ENCODE measurements at places on chromosomes 7 and 10. TPM values are rescaled to one million over a fixed set of nuclear protein-coding genes. Genes with fewer than 3 reads are reported as not detected.

DNA sequence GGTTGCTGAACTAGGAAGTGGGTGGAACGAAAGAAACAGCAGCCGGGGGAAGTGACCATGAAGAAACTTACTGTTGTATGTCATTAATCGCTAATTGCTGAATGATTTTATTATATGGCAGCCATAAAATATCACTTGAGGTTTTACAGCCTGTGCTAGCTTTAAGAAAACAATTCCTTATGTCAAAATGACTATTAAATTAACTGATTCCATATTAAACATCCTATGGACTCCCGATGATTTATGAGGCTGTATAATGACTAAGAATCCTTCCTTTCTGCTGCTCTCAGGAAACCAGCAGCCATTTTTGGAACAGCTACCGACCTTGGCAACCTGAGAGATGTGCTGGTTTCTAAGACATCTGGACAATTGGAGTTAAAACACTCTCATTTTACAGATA, 421.9 kb downstream of the SORCS3 start:
- no peaks in the 10 kb centered on the region for H3K27me3 ChIP-seq
- H3K4me3 ChIP-seq = no peak overlapping the region
- no peaks in the 10 kb centered on the region for H3K4me1 ChIP-seq
- H3K27ac ChIP-seq = no peak overlapping the region

DNA sequence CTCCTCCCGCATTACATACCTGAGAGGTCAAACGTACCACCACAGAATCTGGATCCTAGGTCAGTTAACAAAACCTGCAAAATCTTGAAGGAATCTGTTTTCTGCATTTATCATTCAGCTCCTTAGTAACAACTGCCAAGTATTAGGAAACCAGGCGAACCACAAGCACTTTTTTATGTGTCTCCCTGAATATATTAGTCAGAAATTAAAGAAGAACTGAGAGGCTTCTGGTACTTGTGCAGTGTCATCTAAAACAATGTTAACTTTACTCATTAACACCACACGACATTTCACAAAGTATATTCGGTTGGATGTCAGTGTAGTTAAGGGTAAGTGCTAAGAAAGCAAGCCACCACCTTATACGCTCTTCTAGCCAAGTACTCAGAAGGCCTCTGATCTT, 2.5 kb downstream of the CCDC6 start:
- peak overlapping the region; percentile 95 for H3K4me3 ChIP-seq
- DNase-seq = no peak
- H3K36me3 ChIP-seq = no peaks in the 10 kb centered on the region

- H3K27ac ChIP-seq = no peak overlapping the region
- no peaks in the 10 kb centered on the region for H3K36me3 ChIP-seq
- no peak for DNase-seq
- no peaks in the 10 kb centered on the region for H3K4me1 ChIP-seq
- H3K27me3 ChIP-seq = no peaks in the 10 kb centered on the region
Measured at GRCh38 chr7:26918241-26918640, 53.9 kb upstream of the SKAP2 start.

DNA sequence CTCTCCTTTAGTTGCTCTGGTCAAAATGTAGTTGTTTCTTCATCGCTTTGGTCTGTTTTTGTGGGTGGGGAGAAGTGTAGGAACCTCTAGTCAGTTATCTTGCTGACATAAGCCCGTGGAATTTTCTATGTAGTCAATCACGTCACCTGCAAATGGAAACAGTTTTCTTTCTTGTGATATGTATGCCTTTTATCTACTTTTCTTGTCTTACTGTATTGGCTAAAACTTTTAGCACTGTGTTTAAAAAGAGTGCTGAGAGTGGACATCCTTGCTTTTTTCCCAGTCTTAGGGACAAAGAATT, 42.3 kb downstream of the AKR1E2 start:
- H3K4me3 ChIP-seq = no peak overlapping the region
- no peaks in the 10 kb centered on the region for H3K36me3 ChIP-seq
- H3K4me1 ChIP-seq = no peaks in the 10 kb centered on the region
- H3K27ac ChIP-seq = no peak overlapping the region
- DNase-seq = no peak

DNA sequence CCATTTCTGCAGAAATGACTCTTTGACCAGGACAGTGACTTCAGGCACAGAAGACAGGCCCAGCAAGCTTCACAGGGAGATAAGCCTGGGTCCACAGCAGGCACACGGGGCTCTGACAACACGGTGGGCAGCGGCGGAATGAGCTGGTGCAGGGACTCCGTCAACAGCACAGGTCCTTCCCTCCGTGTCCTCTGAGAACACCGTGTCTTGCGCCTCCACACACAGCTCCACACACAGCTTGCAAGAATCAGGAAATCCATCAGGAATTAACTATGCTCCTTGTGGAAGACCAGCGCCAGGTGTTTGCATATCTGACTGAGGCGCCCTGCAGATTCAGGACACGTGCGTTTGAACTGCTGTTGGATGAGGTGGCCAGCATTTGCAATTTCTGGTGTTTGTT, 39.6 kb downstream of the TCERG1L start:
- no peaks in the 10 kb centered on the region for H3K36me3 ChIP-seq
- no peak overlapping the region for H3K4me3 ChIP-seq
- no peak overlapping the region for H3K27ac ChIP-seq
- H3K27me3 ChIP-seq = no peaks in the 10 kb centered on the region
- H3K4me1 ChIP-seq = peaks cover 15% of the 10 kb centered on the region

GRCh38 chr10:71271662-71272055, 47.4 kb upstream of the SLC29A3 start:
- H3K27me3 ChIP-seq = no peaks in the 10 kb centered on the region
- H3K36me3 ChIP-seq = no peaks in the 10 kb centered on the region
- no peak overlapping the region for H3K4me3 ChIP-seq
- peaks cover 5% of the 10 kb centered on the region for H3K4me1 ChIP-seq

DNA sequence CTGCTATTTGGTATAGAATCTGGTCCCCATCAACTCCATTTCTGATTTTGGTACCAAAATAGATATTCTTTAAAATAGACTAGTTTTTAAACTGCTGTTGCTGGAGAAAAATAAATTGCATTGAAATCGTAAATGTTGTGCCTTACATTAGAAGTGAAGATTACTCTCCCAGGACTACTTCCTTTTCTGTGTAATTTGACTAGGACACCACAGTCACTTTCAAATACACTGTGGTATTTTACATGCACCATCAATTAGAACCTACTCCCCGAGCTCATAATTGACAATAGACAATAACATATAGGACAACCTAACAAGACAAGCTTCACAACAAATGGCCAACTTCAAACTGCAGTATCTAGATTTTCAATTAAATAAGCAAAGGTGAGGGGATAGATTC, 211.5 kb downstream of the DGKB start:
- no peak overlapping the region for H3K4me3 ChIP-seq
- H3K4me1 ChIP-seq = no peaks in the 10 kb centered on the region
- no peaks in the 10 kb centered on the region for H3K36me3 ChIP-seq
- H3K27me3 ChIP-seq = no peaks in the 10 kb centered on the region
- H3K27ac ChIP-seq = no peak overlapping the region
- DNase-seq = no peak

Gene RBM28
- total RNA-seq = 35.1 TPM

DNA sequence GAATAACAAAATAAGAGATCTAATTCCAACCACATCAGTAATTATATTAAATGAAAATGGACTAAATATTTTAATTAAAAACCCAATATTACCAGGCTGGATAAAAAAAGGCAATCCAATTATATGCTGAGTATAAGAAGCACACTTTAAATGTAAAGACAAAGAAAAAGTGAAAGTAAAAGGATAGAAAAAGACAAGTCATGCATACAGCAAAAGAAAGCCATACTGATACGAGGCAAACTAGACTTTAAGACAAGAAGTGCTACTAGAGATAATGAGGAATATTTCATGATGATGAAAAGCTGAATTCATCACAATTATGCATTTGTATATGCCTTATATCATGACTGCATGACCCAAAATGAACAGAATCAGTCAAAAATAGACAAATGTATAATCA, 628.6 kb downstream of the PHTF2 start:
- H3K4me3 ChIP-seq = no peak overlapping the region
- H3K27ac ChIP-seq = no peak overlapping the region
- no peaks in the 10 kb centered on the region for H3K36me3 ChIP-seq
- no peaks in the 10 kb centered on the region for H3K27me3 ChIP-seq
- DNase-seq = no peak
- no peaks in the 10 kb centered on the region for H3K4me1 ChIP-seq

Gene SPDYE1
- 0.10 TPM for total RNA-seq

DNA sequence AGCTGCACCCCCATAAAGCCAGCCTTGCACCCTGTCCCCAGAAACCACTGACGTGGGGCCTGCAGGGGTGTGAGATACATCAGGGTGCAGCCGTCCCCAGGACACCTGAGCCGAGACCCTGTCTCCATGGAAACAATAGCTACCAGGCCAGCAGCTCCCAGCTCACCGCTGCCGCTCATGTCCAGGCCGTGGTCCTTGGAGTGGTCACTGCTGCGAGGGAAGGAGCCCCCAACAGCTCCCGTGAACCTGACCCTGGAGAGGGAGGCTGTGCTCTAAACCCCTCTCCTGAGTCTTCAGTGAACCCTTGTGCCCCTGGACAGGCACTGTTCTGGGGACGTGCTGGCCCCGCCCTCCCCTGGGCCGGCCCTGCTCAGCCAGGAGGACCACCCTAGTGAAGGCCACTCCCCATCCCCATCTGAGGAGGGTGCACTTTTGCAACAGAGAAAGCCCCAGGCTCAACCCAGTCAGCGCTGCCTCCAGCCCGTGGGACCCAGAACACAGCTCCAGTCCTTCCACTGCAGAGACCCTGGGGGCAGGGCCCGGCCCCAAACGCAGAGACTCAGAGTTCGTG, 19.6 kb upstream of the INPP5A start:
- peak overlapping the region; percentile 87 for H3K27ac ChIP-seq
- peaks cover 47% of the 10 kb centered on the region for H3K4me1 ChIP-seq
- H3K36me3 ChIP-seq = no peaks in the 10 kb centered on the region
- H3K4me3 ChIP-seq = no peak overlapping the region
- no peaks in the 10 kb centered on the region for H3K27me3 ChIP-seq

DNA sequence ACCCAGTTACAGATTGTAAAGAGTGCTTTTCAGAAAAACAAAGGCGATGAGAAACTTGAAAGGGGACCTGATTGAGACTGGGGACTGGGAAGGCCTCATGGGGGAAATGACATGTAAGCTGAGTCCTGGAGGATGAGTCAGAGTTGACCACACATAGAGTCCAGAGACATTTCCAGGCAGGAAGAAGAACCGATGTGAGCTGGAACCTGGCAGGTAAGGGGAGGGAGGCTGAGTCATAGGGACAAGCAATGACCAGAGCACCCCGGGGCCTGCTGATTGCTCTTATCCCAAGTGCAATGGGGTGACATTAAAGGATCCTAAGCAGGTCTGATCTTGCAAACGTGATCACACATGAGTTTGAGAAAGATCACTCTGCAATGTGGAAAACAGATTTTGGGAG, 11.7 kb downstream of the TLL2 start:
- H3K36me3 ChIP-seq = no peaks in the 10 kb centered on the region
- H3K27me3 ChIP-seq = no peaks in the 10 kb centered on the region
- no peak overlapping the region for H3K27ac ChIP-seq
- DNase-seq = no peak
- H3K4me3 ChIP-seq = no peak overlapping the region
- H3K4me1 ChIP-seq = no peaks in the 10 kb centered on the region

- no peaks in the 10 kb centered on the region for H3K27me3 ChIP-seq
- H3K4me3 ChIP-seq = no peak overlapping the region
- no peaks in the 10 kb centered on the region for H3K36me3 ChIP-seq
- peaks cover 4% of the 10 kb centered on the region for H3K4me1 ChIP-seq
- DNase-seq = no peak
- H3K27ac ChIP-seq = no peak overlapping the region
Measured at GRCh38 chr10:78656417-78657162, 412.2 kb upstream of the ZMIZ1 start.

GRCh38 chr10:3263082-3263481, 90.5 kb upstream of the PITRM1 start:
- no peak overlapping the region for H3K4me3 ChIP-seq
- H3K36me3 ChIP-seq = no peaks in the 10 kb centered on the region
- no peaks in the 10 kb centered on the region for H3K27me3 ChIP-seq

GRCh38 chr10:639001-639750, 50.3 kb downstream of the DIP2C start:
- no peak overlapping the region for H3K27ac ChIP-seq
- no peak overlapping the region for H3K4me3 ChIP-seq
- H3K27me3 ChIP-seq = no peaks in the 10 kb centered on the region
- no peak for DNase-seq

Gene HOXA9
- not detected for total RNA-seq

DNA sequence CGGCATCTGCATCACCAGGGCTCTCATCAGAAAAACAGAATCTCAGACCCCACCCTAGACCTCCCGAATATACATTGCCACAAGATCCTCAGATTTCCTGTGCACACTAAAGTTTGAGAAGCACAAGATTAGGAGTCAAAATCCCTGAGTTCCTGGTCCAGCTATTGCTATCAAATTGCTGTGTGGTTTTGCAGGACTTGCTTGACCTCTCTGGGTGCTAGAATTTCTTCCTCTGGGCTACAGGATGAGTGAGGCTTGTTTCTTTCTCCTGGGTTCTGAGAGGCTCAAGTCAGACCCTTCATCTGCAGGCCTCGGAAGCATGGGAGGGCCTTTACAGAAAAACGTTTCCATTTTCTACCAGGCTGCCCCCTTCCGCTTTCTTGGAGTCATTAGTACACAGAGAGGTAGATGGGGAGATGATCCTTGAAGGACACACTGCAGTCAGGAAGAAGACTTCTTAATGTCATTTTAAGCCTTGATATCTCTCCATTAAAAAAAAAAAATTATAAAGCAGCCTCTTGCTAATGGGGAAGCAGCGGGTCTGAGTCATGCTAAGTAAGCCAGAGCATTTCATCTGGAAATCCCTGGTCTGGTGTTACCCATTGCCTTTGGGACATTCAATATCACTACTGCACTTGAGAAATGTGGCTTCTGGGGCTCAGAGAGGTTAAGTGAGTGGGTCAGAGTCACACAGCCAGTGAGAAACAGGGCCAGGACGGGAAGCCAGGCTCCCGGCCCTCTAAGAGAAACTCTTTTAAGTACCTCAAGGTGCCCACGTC, 173.5 kb downstream of the KCNMA1 start:
- H3K27ac ChIP-seq = no peak overlapping the region
- no peaks in the 10 kb centered on the region for H3K4me1 ChIP-seq
- H3K36me3 ChIP-seq = no peaks in the 10 kb centered on the region
- no peak overlapping the region for H3K4me3 ChIP-seq

Gene PCLO
- 1.4 TPM for total RNA-seq

DNA sequence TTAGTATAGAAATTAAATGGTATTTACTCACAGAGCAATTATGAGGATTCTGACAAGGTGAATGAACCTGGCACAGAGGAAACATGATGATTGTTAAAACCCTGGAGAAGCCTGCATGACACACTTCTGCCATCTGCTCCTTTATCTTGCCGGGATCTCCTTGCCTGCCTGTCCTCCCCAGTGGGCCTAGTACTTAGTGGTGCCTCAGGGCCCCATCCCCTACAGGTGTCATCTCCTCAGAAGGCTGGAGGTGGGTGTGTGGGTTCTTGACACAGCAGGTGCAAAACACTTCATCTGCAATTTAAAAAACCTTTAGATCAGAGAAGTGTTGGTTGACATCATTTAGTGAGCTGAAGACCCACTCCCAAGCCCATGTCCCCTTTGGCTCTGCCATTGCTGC, 261.2 kb downstream of the ADRA2A start:
- H3K4me1 ChIP-seq = peaks cover 1% of the 10 kb centered on the region
- no peak for DNase-seq
- H3K36me3 ChIP-seq = no peaks in the 10 kb centered on the region

Gene EIF3B
- 125 TPM for total RNA-seq

Data from ovary (tissue), 10 donors.